Smooth muscle cell of the brain vasculature (primary cell): ENCODE measurements at places on chromosomes 4 and X.

DNA sequence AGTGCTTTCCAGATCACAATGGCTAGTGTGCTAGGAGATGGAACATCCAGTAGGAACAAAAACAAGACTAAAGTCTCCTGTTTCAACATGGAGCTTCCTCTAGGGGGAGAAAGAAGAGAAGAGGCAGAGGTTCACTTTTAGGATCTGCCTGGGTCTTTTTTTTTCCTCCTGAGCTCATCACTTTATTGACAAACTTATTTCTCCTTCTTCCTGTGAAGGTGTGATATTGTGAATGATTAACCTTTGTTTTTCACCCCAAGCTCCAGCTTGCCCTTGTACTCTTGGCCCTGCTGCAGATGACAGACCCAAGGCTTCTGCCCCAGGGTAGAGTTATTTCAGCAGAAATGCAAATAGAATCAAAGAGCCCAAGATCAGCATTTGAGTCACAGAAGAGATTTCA, 13.5 kb downstream of the PAGE4 start:
- DNase-seq = no peak

- DNase-seq = no peak
Observed at GRCh38 chrX:13195340-13195739, 124.5 kb downstream of the ATXN3L start.

DNA sequence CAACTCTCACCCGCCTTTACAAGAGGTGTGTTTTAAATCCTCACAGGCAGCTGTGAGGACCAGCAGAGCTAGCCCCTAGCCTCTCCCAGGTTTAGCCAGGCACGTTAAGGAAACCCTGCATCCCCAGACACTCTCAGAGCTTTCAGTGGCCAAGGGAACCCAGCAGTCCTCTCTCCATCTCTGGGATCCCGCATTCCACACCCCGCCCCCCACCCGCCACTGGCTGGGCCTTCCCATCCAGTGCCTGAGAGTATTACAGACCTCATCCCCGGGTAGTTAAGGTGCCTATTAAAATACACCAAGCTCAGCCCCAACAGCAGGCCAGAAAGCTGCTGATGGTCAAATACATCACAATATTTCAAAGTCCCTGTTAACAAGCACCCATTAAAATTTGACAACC, 256.2 kb downstream of the BCOR start:
- DNase-seq = no peak

GRCh38 chr4:185734214-185734613, 77.8 kb downstream of the SORBS2 start:
- DNase-seq = no peak

- DNase-seq = no peak
Observed at GRCh38 chrX:110852180-110852579, 56.6 kb upstream of the CHRDL1 start.

GRCh38 chr4:48261281-48261680, 8.4 kb downstream of the TEC start:
- DNase-seq = no peak

DNA sequence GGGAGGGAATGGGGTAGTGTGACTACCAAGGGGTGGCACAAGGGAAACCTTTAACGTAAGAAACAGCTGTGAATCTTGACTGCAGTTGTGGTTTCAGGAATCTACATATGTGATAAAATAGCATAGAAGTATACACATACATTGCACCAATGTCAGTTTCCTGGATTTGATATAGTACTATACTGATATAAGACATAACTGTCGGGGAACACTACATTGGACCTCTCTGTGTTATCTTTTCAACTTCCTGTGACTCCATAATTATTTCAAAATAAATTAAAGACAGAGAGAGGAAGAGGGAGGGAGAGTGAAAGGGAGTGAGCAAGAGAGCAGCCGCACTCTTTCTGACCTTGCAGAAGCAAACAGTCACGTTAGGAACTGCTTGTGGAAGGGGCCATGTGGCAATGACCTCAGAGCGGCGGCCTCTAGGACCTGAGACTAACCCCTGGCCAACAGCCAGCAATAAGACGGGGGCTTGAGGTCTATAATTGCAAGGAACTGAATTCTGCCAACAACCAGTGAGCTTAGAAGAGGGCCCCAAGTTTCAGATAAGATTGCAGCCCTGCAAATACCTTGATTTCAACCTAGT, 47.4 kb downstream of the NALF2 start:
- no peak for DNase-seq
